Hematopoietic multipotent progenitor cell treated with erythropoietin and hydrocortisone succinate and interleukin-3 and kit ligand, for 8 days (in vitro differentiated cells): ENCODE measurements at places on chromosomes 11 and 22.
A peak's percentile ranks its signal among the peaks of the same experiment; 100 is the strongest.

- DNase-seq = no peak
Measured at GRCh38 chr11:104620991-104621390, 277.3 kb downstream of the CASP12 start.

GRCh38 chr11:55967914-55968313, 1.8 kb downstream of the OR10AG1 start:
- DNase-seq = no peak

- peak; percentile 72 for DNase-seq
Measured at GRCh38 chr11:37333345-37333744, 735.3 kb upstream of the RAG2 start.

DNA sequence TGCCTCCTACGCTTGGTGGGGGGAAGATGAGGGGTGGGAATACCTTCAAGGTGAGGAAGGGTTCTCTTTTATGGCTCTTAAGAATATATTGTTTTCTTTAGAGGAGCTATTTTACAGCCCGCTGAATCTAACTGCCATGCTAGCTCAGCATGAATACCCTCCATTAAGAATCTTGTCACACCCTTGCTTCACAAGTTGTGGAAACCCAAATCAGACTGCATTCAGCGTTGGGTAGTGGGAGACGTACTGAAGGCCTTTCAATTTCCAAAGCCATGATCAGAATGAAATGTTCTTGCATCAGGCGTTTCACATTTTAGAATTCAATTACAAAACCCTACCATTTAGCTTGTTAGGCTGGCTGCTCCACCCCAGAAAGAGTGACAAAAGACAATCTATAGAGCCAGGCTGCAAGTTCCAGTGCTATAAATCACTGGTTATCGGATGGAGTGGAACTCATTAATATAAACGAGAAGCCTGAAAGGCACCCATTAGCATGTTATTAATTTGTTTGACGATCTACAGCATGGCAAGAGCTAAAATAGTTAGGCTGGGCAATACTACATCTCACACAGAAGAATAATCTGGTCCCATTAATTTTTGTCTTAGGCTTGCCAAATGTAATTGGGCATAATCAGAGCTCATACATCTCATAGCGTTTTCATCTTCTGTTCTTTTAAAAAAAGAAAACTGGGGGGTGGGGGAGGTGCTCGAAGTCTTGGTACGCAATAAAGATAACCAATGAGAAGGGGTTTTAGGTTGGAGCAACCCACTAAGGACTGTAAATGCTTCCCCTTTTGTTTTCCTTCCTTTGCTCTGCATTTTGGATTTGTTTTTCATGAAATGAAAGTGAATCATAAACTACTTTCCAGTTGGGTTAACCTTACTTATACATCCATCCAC, 57.5 kb downstream of the ABTB2 start:
- no peak for DNase-seq

GRCh38 chr11:88174709-88175568, at the start of gene RAB38:
TSS of gene RAB38 (minus strand) at chr11:88175443. CDS start at chr11:88175384, 59 bp downstream.
- DNase-seq = peak; percentile 69

- DNase-seq = no peak
Measured at GRCh38 chr11:109733245-109733644, 311.3 kb downstream of the C11orf87 start.

DNA sequence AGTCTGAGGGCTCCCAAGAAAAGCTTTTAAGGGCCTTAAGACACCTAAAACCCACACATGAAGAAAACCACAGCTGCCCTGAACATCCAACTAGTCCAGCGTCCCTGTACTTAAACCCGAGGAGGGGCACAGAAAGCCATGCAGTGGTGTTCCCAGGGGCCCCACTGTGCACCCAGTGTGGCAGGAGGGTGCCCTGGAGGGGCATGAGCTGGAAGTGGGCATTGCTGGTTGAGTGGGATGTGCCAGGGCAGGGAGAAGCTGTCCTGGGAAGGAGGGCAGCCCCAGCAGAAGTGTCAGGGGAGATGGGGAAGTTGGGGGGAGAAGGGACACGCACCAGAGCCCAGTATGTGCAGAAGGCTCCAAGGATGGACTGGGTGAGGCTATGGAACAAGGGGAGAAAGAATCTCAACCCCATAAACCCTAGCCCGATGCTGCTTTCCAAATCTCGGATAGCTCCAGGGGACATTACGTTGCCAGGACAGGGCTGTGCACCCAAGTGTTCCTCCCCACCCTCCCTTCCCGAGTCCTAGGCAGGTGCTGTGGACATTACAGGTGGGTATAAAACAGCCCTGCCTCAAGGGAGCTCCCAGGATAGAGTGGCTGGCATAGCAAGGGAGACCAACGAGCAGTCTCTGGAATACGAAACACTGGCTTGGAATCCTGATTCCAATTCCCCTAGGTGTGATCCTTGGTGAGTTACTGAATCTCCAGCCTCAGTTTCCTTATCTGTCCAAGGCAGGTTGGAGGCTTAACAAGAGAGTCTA, 44.2 kb downstream of the SHANK2 start:
- no peak for DNase-seq

DNA sequence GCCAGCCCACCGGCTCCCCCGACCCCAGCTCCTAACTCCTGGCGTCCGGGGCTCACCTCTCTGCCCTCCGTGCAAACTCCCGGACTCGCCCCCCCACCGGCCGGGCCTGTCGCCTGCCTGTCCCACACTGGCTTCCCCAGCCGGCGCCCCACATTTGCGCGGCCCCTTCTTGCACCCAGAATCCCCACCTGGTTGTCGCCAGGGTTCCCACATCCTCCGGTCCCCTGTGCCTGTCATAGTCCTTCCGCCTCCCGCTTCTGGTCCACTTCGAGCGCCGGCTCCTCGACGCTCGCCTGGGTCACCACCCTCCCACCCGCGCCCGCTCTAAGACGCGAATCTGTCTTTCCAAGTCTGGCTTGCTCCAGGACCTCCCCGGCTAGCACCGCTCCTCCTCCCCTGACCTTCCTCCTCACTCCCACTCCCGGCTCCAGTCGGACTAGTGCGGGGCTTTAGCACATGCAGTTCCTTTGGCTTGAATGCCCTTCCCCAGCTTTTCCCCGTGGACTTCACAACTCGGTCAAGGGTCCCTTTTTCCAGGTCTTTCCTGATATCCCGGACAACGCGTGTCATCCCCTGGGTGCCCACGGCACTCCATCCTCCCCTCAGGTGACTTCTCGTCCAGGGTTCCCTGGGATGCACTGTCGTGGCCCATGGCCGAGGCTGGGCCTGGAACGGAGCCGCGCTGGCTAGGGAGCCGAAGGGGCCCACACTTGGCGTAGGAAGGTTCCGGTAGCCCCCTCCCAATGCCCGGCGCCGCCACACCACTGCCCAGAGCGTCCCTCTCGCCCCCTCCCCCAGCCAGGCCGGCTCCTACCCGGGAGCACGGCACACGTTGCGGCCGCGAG, 635 bp downstream of the SCARF2 start:
- DNase-seq = no peak

GRCh38 chr11:72217841-72218240, 1.2 kb downstream of the FOLR2 start:
- no peak for DNase-seq

- no peak for DNase-seq
Measured at GRCh38 chr11:73237471-73238290, 19.6 kb downstream of the P2RY2 start.

- no peak for DNase-seq
Measured at GRCh38 chr22:46893281-46894020, 131.0 kb downstream of the TBC1D22A start.

- DNase-seq = no peak
Measured at GRCh38 chr11:117255966-117256365, 23.5 kb downstream of the RNF214 start.

DNA sequence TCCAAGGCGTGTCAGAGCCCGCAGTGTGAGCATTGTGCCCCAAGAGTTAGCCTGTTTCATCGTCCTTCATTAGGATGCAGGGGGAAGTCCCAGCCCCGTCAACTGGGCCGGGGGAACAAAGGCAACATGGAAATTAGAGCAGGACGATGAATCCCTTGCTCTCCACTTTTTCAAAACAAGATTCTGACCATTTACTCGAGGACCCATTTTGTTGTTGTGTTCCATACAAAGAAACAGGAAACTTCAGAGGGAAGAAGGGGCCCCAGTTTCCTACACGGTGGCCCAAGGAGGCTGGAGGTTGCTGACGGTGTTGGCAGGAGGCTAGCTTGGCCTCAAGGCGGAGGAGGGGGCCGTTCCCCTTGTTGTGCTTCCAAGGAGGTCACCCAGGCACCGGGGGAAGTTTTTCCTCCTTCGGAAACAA, 44.0 kb upstream of the SLC1A2 start:
- no peak for DNase-seq
